Sigmoid colon (tissue), 7 donors: ENCODE measurements at places on chromosomes 5 and 9. TPM values are rescaled to one million over a fixed set of nuclear protein-coding genes. Genes with fewer than 3 reads are reported as not detected.

SARDH gene
- total RNA-seq: 3.0 TPM

STKLD1 gene
- total RNA-seq: 8.3 TPM

FOXD4L5 gene
- not detected for total RNA-seq

CNOT6 gene
- 16.0 TPM for total RNA-seq

GRM6 gene
- total RNA-seq: not detected

CER1 gene
- total RNA-seq: not detected

LECT2 gene
- not detected for total RNA-seq

TICAM2 gene
- 3.9 TPM for total RNA-seq

TMC1 gene
- total RNA-seq: not detected

SPINK6 gene
- total RNA-seq: not detected

GPR150 gene
- not detected for total RNA-seq

SIL1 gene
- 36.8 TPM for total RNA-seq

SPINK13 gene
- total RNA-seq: 0.33 TPM

SNCAIP gene
- 3.1 TPM for total RNA-seq

MOB3B gene
- 19.7 TPM for total RNA-seq

RIGI gene
- total RNA-seq: 19.6 TPM

OR13C9 gene
- not detected for total RNA-seq
